ENCODE measurements at places on chromosomes 11 and 22.

- no peak for DNase-seq
Observed at GRCh38 chr11:128761339-128761738, 67.5 kb downstream of the FLI1 start.

- no peak for DNase-seq
Observed at GRCh38 chr11:1516273-1517067, 29.9 kb upstream of the MOB2 start.

DNA sequence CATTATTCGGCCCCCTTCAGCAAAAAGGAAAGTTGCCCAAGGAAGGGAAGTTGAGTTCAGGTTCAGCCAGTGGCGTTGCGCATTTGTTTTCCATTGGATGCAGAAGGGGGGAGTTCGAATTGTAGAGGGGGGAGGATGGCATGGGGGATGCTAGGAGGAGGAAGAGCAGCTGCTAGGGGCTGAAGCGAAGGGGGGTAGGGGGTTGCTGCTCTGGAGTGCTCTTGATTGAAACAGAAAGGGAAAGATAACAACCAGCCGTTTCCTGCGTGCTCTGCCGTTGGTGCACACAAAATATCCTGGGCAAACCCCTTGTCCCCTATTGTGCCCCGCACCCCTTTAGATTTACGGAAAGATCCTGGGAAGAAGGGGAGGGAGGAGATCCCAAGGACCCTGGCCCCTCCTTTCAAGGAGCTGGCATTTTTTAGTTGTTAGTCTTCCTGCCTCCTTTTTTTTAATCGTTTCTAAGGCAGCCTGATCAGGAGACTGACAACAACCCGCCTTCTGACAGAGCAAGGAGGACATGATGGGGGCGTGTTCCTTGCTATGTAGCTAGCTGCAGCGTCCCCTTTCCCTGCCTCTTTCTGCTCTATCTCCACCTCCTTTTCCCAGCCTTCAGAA is 2.1 kb downstream of the KMT2A start:
- peak; percentile 18 for DNase-seq

DNA sequence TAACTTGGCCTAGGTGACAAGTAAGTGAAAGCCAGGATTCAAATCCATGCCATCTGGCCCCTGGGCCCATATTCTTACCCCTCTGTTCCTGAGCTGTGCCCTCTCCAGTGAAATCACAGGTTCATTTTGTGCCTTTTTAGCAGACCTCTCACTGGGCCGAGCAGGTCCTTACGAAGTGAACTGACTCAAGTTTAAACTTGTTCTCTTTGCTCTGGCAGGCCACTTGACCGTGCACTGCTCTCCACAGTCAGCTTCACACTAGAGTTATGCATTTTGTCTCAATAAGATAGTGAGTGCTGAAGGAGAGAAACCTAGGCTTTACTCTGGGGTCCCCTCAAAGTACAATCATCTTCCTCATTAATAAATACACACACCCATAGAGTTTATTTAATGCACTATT is 40.7 kb downstream of the ARFGAP3 start:
- no peak for DNase-seq

GRCh38 chr22:34068001-34068400 is 147.7 kb upstream of the LARGE1 start:
- no peak for DNase-seq

GRCh38 chr11:19905280-19905853 is 192.7 kb downstream of the NAV2 start:
- no peak for DNase-seq

DNA sequence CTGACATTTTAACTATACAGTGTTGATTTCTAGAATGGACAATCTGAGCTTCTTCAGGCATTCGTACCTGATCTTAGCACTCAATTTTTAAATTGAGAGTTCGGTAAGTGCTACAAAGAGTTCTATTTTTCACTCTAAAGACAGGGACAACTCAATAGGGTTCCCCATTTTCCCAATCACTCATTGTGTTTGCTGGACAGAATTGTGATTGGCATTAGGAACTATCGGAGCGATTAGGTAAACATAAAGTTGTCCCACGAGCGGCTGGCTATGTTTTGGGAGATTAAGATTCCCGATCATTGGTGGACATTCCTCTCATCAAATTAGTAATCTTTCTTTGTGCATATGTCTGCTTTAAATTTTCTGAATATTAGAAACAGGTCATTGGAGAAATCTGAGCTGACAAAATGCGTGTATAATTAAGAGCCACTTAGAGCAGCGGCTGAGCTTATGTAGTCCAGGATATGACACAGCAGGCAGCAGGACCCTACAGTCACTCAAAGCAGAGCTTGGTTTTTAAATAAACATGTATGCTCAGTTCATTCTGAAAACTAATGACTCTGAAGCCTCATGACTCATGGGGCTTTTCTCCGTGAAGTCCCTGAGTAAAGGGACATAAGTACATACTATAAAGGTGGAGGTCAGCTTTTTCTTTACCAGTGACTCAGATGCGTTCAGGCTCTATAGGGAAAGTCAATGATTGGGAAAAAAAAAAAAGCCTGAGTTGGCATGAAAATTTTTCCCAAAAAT is 109.4 kb downstream of the GRIA4 start:
- DNase-seq: no peak

GRCh38 chr11:112611771-112612170 is 349.4 kb upstream of the NCAM1 start:
- DNase-seq: no peak

DNA sequence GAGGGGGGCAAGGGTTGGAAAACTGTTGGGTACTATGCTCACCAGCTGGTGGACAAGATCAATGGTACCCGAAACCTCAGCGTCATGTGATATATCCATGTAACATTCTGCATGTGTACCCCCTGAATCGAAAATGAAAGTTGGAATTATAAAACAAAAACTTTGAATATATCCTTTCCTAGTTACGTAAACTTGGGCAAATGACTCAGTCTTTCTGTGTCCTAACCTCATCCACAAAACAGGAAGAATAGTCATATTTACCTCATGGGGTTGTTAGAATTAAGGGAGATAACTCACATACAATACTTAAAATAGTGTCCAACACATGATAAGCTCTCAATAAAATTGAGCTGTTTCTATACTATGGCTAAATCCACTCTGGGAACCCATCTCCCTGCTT is 620.1 kb upstream of the KIRREL3 start:
- DNase-seq: no peak

DNA sequence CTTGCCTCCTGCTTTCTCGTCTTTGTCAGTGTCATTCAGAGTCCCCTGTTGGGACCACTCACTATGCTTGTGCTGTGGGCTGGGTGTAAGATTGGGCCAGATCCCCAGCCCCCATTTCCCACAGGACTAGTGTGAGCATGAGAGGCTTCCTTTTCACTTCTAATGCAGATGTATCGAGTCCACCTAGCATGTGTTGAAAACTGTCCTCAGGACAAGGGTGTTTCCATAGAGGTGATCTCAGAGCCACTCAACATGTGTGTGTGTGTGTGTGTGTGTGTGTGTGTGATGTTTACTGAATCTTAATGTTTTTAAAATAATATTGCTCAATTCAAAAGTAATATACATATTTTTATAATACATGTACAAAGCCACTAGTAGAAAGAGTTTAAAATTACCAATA is 11.4 kb upstream of the CD44 start:
- DNase-seq: no peak

DNA sequence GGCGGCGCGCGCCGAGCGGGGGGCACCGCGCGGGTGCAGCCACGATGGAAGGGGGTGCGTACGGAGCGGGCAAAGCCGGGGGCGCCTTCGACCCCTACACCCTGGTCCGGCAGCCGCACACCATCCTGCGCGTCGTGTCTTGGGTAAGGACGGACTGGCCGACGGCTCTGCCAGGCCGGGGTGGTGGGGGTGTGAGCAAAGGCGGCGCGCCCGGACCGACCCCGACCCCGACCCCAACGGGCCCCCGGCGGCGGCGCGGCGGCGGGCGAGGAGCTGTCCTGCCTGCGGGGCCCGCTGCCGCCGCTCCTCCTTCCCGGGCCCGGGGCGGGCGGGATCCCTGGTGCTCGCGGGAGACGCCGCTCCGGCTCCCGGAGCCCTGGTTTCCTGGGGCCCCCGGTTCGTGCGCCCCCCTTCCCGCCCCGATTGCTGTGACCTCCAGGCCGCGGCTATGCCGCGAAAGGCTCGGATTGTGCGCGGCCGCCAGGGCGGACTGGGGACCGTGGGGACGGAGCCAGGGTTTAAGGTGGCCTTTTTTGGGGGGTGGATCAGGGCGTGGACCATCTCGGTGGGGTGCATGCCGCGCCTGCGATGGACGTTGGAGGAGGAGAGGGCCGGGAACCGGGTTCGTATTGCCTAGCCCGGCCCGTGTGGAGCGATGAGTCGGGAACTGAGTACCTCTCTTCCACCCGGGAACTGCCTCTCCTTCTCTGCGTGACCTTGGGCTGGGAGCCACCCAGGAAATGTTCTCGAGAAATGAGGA is at the start of gene SYNGR1:
SYNGR1 (plus strand) TSS at position 25 of the 760 bp plus-strand sequence; CDS start at position 45, 20 bp downstream.
- DNase-seq: peak; percentile 8

DNA sequence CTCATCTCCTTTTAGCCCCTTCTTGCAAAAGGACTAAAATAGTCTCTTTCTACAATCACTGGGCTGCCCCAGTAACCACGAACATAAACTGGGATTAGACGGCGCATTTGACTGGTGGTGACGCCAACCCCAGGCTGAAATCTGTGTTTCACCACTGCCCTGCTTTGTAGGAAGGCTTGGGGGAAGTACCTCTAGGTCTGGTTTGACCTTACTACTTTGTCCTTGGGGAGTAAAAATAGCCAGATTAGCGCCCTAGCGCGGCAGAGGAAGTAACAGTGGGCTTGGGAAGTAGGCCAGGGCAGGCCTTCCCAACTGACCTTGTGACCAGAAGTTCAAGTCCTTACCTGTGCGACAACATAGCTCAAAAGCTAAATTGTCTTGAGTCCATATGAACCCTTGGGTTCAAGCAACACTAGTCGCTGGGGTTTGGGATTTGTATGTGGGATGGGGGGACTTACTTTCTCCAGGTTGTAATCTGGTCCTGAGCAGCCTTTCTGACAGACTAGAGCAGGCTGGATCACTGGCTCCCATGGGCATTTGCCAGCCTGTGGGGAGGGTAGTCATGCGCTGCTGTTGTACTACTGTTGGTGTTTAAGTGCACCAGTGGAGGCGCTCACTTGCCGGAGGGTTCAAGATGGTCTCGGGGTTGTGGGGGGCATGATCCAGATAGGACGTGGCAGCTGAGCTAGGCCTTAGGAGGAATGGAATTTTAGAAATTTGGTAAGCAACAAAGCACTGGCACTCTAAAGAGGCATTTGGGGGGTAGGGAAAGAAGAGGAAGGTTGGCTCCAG is 953 bp upstream of the PACS1 start:
- no peak for DNase-seq

DNA sequence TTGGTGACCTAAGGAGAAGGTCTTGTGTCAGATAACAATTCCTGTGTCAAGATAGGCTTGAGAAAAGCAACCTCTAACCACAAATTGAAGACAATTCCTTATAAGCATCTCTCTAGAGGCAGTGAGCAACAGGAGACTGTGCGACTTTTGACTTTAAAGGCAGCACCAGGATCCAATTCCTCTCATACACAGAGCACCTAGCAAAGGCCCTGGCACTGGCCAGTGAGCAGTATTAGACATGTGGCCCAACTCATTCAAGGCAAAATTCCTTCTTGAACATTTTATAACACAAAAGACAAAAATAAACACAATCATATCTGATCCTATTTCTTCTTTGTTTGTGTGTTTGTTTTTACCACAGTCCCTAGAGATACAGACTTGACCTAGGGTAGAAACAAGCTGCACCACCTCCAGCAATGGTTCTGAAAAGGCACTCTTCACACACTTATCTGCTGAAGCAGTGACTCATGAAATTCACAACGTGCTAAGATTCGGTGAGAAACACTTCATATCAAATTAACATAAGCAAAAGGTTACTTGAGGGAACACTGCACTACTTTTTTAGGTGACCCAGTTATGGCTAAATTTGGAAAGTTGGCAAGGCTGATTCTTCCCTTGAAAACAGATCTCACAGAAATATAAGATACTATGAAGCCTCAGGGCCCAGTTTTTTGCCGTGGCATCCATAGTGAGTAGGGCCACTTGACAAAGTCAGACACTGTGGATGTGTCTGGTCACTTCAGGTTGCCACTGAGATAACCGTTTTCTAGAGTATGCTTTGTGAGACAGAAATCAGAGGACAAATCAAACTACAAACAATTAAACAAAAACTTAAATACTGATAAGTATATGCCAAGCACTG is 1018.9 kb downstream of the DLG2 start:
- DNase-seq: no peak

DNA sequence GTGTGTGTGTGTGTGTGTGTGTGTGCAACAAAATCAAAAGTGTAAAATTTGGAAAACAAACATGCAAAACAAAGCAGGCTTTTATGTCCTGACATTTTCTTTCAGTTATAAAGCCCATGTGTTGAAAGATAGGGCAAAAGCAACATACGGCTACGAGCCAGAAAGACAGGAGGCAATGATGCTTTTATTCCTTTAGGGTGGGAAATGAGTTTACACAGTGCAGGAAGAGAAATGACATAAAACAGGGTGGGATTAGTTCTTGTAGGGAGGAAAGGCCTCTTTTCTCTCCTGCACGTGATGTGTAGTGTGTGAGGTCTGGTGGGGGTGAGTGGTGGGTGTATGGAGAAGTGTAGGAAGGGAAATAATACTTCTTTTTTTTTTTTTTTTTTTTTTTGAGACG is 29.4 kb downstream of the IL18 start:
- no peak for DNase-seq

DNA sequence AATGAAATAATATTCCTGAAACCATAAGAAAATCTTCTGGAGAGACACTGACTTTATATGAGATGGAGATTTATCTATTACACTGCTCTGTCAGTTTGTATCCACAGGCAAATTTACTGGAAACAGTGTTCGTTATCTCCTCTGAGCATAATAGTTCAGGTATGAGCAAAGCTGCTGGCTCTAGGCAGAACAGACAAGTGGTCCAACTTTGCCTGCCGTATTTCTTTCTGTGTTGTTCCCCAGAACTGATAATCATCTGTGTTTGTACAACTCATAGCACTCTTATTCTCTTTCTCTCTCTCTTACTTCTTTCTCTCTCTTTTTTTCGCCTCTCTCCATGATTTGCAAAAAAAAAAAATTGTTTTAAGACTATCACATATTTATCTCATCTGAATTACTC is 623.8 kb upstream of the CHORDC1 start:
- DNase-seq: no peak

DNA sequence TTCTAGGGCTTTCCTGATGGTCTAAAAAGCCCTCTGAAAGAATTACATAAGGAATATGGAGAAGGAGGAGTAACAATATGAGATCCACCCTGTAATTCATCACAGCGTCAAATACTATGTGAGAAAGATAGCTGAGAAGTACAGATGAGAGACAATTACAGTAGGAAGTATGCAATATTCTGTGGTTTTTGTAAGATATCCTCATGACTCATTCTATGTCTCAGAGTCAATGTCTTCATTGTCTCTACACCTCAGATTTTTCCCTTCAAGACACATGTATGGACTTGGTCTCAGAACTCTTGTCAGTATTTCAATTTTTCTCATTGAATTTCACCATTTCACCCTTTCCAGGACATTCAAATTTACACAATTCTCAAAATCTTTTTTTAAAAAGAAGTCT is 343.3 kb upstream of the CTSC start:
- DNase-seq: no peak

DNA sequence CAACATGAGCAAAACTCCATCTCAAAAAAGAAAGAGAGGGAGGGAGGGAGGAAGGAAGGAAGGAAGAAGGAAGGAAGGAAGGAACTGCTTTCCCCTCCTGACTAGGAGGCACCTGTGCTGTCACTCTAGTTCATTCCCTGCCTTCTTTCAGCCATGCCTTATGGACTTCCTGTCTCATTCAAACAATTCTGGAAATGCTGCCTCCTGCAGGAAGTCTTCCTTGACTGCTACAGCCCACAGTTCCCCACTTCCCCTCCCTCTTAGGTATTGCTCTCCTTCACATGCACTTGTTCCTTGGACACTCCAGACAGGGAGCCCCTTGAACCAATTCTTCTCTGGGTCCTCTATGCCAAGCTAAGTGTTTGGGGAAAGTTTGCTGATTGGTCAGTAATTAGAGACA is 31.6 kb upstream of the WNT11 start:
- no peak for DNase-seq

Data from stimulated activated CD4-positive, alpha-beta T cell treated with anti-CD3 and anti-CD28 coated beads, TNF-alpha, amount 100 ng/mL, for 1 hour (primary cell).